AG10803 (cell line): ENCODE measurements at places on chromosomes 2 and 18.

- no peak for DNase-seq
These were observed 24.5 kb downstream of the MFSD6 start for GRCh38 chr2:190432567-190433231.

- no peak for DNase-seq
These were observed 227.3 kb upstream of the CCDC68 start for GRCh38 chr18:55186588-55186987.

- no peak for DNase-seq
These were observed 675.5 kb upstream of the SLC8A1 start for GRCh38 chr2:41127351-41127750.

- DNase-seq = no peak
These were observed 78.0 kb downstream of the SPOPL start for GRCh38 chr2:138579556-138579955.

- no peak for DNase-seq
These were observed 37.3 kb upstream of the C18orf32 start for GRCh38 chr18:49524349-49524748.

DNA sequence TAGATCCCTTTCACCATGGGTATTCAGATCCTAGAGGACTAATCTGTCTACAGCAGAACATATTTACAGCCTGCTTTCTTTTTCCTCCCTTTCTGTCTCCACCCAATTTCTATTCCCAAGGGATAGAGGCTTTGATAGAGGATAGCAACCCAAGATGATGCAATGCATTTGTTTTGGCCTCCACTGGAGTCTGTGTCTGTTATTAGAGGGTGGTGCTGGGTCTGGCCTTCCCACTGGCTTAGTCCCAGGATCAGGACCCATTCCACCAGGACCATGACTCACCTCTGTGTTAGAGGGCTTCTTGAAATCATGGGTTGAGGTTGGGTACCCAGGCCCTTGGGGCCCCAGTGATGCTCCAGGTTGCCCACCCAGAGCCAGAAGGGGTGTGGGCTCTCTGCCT, 239.7 kb upstream of the TNP1 start:
- DNase-seq = peak; percentile 48
